ENCODE measurements at places on chromosomes 3 and 15.

- no peak for DNase-seq
These were observed 146.8 kb downstream of the ROBO2 start for GRCh38 chr3:77186728-77187127.

DNA sequence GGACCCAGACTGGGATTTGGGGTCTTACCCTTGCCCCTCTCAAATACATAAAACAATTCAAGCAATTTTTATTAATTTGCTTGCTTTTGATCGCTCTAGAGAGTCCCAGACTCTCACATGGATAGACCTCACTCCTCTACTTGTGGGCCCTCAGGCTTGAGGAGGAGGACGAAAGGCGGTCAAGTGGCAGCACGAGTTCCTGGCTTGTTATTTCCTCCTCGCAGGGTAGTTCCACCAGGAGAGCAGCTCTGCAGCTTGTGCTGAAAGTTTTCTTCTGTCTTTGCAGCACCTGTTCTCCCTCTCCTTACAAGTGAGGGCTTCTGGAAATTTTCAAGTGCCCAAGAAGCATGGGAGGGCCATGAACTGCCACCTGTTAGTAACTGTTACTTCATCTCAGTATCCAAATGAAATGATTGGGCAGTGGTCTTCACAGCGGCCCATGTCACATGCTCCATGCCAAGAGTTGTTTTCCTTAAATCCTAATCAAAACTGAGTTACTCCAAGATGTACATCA lies 22.7 kb downstream of the ABI3BP start:
- no peak for DNase-seq

DNA sequence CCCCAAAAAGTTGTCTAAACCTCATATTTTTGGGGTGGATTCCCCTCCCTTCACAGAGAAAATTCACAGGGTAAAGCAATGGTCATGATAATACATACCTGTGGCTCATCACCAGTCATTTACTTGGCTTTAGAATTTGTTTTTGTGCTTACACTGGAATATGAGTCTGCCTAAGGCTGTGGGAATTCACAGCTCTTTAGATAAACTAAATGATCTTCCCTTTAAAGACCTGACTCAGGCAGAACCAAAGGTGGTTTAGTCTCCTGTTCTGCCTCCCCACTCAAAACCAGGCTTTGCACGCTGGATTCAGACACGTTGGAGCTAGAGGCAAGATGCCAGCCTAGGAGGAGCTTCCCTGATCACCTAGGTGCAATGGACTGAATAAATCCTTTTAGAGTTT lies 40.3 kb upstream of the BNC1 start:
- no peak for DNase-seq

GRCh38 chr3:141955175-141955574 lies 78.7 kb downstream of the ATP1B3 start:
- no peak for DNase-seq

GRCh38 chr3:141619450-141619849 lies 118.6 kb upstream of the RNF7 start:
- no peak for DNase-seq

DNA sequence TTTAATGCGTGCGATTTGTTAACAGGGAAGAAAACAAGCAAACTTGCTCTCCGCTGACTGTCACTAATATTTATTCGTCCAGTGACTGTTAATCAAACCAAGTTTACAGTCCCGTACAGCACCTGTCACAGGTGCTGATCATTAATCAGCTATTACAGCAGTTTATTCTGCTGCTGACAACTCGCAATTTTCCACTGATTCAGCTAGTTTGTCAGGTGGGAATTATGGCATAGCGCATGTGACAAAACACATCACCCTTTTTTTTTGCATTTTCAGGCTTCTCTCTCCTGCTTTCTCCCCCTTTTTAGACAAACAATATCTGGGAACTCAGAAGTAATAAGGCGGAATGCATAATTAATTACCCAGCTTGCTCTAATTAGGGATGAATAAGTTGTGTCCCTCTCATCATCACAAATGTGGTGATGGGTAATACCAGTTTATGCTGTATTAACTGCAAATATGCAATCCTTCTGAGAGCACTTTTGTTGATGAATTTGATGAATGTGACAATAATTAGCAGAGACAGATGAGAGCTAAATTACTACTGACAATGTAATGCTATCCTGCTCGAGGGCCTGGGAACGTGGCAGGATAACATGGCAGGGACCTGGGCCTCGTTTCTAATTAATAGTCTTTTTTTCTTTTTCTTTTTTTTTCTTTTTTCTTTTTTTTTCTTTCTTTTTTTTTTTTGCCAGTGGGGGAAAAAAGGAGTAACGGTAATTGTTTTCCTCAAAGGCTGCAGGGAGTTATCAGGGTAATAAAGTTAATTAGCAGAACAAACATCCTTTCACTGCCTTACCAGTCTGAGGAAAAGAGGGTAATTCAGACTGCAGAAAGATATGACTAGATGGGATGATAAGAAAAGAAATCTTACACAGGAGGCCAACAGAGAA lies 150.3 kb upstream of the SOX2 start:
- no peak for DNase-seq

All from glutamatergic neuron (in vitro differentiated cells).